ENCODE measurements at places on chromosomes 2 and 18.

DNA sequence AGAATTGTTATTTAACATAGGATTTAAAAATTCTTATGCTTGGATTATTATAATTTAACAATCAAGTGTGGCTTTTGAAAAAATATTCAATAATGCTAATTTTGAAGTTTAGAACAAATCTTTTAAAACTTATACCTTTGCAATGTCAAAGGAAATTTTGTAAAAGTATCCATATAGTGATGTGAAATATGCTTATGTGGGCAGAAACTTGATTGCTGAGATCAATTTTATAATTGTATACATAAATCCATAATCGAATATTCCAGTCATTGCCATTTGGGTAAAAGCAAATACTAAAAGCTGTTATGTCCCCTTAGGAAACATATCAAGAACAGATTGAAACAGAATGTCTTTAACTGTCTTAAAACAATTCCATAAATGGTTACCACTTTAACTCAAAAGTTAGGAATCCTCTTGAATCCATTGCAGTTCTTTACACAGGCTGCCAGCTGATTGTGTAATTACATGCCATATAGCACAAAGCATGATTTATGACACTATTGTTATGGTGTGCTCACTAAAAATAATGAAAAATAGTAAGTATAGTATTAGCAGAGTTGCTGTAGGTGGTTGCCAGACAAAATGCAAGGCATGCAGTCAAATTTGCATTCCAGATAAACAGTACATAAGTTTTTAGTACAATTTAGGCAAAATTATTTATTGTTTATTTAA lies 24.2 kb downstream of the PLCL1 start:
- no peak for DNase-seq

- DNase-seq: no peak
These were observed 65.4 kb downstream of the ZCCHC2 start for GRCh38 chr18:62588217-62588616.

DNA sequence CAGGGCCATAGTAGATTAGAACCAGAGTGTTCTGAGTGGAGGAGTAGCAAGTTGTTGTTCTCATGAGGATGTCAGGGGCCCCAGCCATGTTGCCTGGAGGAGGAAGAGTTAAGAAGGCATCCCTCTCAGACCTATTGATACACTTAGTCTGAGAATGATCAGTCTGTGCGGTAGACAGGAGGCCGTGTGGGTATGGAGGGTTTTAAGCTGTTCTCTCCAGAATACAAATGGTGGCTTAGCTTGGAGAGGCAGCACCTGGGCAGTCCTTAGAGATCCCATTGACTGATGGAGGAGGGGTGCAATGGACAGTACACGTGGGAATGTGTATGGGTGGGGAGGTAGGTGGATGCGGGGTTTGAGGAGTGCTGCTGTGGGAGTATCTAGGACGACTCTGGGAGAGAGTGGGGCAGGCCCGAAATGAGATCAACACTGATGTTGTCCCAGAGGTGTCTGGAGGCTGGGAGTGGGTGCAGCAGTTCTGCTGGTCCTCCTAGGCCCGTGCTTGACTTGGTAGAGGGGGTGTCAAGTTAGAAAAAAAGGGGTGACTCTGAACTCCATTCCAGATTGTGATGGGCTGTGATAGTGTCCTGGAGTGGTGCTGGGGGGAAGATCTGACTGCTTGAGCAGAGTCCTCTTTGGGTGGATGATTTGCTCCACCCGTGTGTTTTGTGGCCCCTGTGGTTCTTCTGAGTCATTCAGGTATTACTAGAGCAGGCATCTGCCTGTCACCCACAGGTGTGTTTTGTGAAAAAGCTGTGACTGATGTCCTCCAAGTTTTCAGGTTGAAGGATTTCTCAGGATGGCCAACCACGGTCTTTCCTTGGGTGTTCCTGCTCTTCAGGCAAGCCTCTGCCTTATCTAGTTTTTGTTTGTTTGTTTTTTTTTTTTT lies 44.7 kb downstream of the C2orf42 start:
- DNase-seq: no peak

GRCh38 chr2:36455788-36456187 lies 100.2 kb downstream of the CRIM1 start:
- DNase-seq: no peak

DNA sequence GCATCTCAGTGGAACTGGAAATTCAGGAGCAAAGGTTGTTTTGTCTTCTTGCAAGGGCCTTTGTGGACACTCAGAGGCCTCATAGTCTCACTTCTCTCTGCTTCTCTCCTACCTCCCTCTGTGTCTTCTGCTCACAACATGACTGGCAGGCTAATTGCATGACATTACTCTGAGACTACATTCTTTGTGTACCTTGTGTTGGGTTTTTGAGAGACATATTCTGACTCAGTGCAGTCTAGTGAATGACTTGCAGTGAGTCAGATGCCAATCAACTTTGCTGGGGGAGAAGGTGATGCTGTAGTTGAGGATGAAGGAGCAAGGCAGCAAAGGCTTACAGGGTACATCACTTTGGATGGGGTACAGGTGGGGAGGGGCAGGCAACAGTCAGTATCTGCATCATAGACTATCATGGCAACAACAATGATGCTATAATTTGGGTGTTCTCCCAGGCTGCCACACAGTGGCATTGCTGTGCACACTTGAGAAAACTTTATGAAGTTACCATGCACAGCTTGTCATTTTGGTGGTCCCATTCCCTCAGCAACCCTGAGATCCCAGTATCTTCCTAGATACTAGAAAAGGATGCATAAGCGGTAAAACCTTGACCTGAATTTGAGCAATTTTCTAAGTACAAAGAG lies 69.3 kb upstream of the SLC16A14 start:
- peak; percentile 33 for DNase-seq

All from iris pigment epithelial cell (primary cell).